ENCODE measurements at places on chromosomes 6 and 20.

GRCh38 chr6:169380493-169380892 is 126.8 kb upstream of the THBS2 start:
- no peaks in the 10 kb centered on the region for H3K27me3 ChIP-seq
- H3K4me3 ChIP-seq = no peak overlapping the region
- H3K4me1 ChIP-seq = no peaks in the 10 kb centered on the region
- H3K36me3 ChIP-seq = no peaks in the 10 kb centered on the region

DNA sequence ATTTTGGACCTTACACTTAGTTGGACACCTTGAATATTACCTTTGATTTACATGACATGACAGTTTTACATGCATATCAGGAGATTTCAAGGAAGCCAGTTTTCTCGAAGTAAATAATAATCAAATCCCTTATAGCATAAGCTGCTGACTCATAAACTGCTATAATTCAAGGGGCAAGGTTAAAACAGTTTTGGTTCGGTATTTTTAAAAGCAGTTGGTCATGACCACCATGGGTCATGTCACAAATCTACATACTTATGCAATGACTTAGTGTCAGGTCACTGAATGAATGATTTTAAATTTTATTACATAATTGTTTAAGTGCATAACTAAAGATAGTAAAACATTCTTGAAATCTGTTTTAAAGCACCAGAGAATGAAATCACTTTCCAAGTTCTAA is 158.0 kb downstream of the DST start:
- no peak for DNase-seq
- no peak overlapping the region for H3K27ac ChIP-seq
- no peaks in the 10 kb centered on the region for H3K27me3 ChIP-seq
- H3K36me3 ChIP-seq = no peaks in the 10 kb centered on the region
- H3K4me3 ChIP-seq = no peak overlapping the region

DNA sequence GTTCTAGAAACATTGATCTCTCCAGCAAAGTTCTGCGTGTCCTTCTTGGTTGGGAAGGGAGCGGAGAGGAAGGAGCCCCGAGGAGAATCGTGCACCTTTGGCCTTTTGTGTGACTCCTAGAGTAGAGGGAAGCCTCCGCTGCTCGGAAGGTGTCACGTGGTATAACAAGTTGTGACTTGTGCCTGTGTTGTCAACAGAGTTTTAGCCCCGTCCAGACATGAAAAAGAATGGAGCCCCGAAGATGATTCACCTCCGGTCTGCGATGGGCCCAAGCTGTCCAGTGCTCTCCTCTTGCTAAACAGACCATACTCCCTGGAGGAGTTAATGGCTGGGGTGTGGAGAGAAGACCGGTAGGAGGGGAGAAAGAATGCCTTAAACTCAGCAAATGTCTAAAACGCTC is 7.0 kb downstream of the EYA2 start:
- H3K4me3 ChIP-seq = no peak overlapping the region
- H3K4me1 ChIP-seq = no peaks in the 10 kb centered on the region
- peaks cover 35% of the 10 kb centered on the region for H3K27me3 ChIP-seq
- H3K27ac ChIP-seq = no peak overlapping the region

DNA sequence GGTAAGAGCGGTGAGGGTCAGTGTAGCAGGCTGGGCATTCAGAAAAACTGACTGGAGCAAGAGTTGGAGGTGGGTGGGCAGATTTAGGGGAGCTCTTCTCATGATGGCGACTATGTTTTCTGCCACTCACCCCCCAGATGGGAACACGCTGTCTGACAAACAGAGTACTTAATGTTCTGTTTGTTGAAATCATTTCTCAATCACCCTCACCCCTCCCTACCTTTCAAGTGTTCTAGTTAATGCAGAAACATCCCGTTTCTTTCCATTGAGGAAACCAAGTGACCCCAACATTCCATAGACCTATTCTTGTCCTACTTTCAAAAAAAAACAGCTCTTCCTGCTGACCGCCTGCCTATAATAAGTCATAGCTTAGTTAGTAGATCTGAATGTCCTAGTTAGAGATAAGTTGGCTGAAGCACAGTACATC is 132.5 kb upstream of the NEDD9 start:
- peaks cover 63% of the 10 kb centered on the region for H3K36me3 ChIP-seq
- H3K27me3 ChIP-seq = no peaks in the 10 kb centered on the region
- H3K4me3 ChIP-seq = peak overlapping the region; percentile 62
- no peak for DNase-seq
- peaks cover 81% of the 10 kb centered on the region for H3K4me1 ChIP-seq
- H3K27ac ChIP-seq = peak overlapping the region; percentile 27

GRCh38 chr6:25981568-25982263 is 19.1 kb downstream of the TRIM38 start:
- H3K27ac ChIP-seq = peak overlapping the region; percentile 43
- peaks cover 18% of the 10 kb centered on the region for H3K4me1 ChIP-seq
- peaks cover 71% of the 10 kb centered on the region for H3K36me3 ChIP-seq
- no peak overlapping the region for H3K4me3 ChIP-seq
- DNase-seq = no peak

GRCh38 chr6:159102373-159103160 is 57.8 kb upstream of the TAGAP start:
- H3K36me3 ChIP-seq = no peaks in the 10 kb centered on the region
- peak overlapping the region; percentile 12 for H3K27ac ChIP-seq
- no peaks in the 10 kb centered on the region for H3K27me3 ChIP-seq
- peaks cover 69% of the 10 kb centered on the region for H3K4me1 ChIP-seq
- H3K4me3 ChIP-seq = peak overlapping the region; percentile 3

DNA sequence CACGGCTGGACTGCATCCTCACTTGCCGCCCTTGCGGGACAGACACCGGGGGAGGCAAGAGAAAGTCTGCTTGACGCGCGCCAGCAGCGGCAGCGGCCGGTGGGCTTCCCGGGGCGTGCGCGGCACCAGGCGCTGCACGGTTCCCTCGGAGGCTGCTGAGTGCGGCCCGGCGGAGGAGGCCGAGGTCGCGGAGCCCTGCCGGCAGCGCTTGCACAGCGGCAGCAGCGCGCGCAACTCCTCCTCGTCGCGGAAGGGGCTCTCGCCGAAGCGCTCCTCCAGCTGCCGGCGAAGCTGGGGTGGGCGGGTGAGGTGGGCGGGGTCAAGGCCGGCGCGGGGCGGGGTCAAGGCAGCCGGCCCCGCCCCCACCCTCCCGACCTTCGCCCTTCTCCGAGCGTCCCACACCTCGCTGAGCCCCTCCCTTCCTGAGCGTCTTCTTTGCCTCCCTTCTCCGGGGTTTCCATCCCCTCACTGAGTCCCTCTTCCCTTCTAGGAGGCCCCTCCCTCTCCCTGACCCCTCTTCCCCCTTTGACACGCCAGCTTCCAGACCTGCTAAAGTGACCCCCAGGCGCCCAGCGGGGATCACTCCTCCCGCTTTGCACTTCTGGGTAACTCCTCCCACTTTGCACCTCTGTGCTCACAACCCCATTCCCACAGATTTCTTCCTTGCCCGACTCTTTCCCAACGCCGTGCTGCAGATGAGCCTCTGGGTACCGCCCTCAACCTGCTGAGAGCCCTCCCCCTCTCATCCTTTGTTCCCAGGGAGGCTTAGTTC is 8.8 kb downstream of the DUSP15 start:
- H3K4me3 ChIP-seq = peak overlapping the region; percentile 60
- peak; percentile 89 for DNase-seq
- H3K27me3 ChIP-seq = peaks cover 40% of the 10 kb centered on the region
- H3K27ac ChIP-seq = no peak overlapping the region
- H3K4me1 ChIP-seq = peaks cover 11% of the 10 kb centered on the region
- no peaks in the 10 kb centered on the region for H3K36me3 ChIP-seq

GRCh38 chr6:44133003-44133931 is 5.9 kb downstream of the TMEM63B start:
- no peaks in the 10 kb centered on the region for H3K27me3 ChIP-seq
- H3K4me1 ChIP-seq = peaks cover 16% of the 10 kb centered on the region
- H3K36me3 ChIP-seq = peaks cover 5% of the 10 kb centered on the region

DNA sequence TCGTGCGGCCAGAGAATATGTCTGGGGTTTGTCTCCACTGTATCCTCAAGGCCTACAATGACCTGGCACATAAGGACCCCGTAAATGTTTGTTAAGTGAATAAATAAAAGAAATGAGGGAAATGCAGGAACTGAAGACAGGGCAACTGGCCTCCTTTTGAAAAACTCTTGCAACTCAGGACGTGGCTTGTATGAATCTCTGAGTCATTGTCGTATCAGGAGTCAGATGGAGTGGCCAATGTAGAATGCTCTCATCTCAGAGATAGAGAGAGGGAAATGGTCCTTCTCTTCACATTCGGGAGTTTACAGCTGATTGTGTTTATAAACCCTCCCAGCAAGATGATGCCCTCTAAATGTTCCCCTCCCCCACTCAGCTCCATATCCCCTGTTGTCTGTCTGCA is 57.1 kb downstream of the UST start:
- H3K36me3 ChIP-seq = no peaks in the 10 kb centered on the region
- no peak for DNase-seq

DNA sequence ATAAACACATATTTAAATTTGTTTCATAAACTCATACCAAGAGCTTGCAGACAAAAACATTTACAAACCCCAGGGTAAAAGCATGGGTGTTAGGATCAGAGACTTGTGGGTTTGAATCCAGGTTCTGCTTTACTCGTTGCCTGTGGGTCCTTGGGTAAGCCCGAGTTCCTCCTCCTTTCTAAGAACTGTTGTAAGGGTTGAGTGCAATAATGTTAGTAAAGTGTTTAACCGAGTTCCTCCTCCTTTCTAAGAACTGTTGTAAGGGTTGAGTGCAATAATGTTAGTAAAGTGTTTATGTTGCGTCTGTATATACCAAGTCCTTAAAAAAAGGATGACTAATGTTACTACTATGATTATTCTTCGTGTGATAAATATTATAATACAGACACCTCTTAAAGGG is 18.7 kb downstream of the CCDC170 start:
- no peak overlapping the region for H3K4me3 ChIP-seq
- H3K4me1 ChIP-seq = no peaks in the 10 kb centered on the region
- no peak overlapping the region for H3K27ac ChIP-seq
- H3K36me3 ChIP-seq = no peaks in the 10 kb centered on the region
- DNase-seq = no peak
- peaks cover 3% of the 10 kb centered on the region for H3K27me3 ChIP-seq

GRCh38 chr6:128918886-128919285 is 35.9 kb downstream of the LAMA2 start:
- no peak overlapping the region for H3K27ac ChIP-seq
- H3K27me3 ChIP-seq = no peaks in the 10 kb centered on the region
- no peak for DNase-seq
- H3K36me3 ChIP-seq = no peaks in the 10 kb centered on the region

GRCh38 chr6:18349386-18349785 is 37.8 kb upstream of the RNF144B start:
- H3K27me3 ChIP-seq = peaks cover 6% of the 10 kb centered on the region
- H3K4me3 ChIP-seq = no peak overlapping the region
- no peak overlapping the region for H3K27ac ChIP-seq
- no peaks in the 10 kb centered on the region for H3K36me3 ChIP-seq
- DNase-seq = no peak
- H3K4me1 ChIP-seq = no peaks in the 10 kb centered on the region

- H3K36me3 ChIP-seq = no peaks in the 10 kb centered on the region
- no peaks in the 10 kb centered on the region for H3K4me1 ChIP-seq
- no peak overlapping the region for H3K4me3 ChIP-seq
- no peak overlapping the region for H3K27ac ChIP-seq
- no peak for DNase-seq
These were observed 173.1 kb upstream of the SSTR4 start for GRCh38 chr20:22861990-22862389.

DNA sequence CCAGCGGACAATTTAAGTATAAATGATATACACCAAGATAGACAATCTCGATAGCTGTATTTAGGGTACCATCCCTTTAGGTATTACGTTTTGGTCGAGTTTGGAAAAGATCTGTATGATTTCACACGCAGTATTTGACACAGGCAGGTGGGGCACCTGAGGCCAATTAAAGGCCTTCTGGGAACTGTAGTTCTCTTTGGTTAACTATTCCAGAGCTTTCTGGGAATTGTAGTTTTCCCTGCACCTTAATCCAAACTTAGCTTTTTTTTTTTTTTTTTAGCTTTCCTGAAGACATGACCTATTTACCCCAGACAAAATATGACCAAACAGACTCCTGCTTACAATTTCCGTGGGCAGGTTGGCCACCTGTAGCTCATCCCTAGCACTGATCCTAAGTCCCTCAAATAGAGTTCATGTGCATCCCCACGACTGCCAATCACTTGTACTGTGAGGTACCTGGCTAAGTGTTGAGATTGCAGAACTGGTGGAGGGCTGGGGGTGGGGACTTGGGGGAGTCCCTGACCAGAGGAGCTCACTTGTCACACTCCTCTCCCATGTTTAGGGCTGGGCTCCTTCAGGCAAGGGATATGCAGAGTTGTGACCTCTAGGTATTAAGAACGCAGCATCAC is 999 bp upstream of the EHMT2 start:
- peaks cover 10% of the 10 kb centered on the region for H3K36me3 ChIP-seq
- peak overlapping the region; percentile 97 for H3K4me3 ChIP-seq
- peak overlapping the region; percentile 94 for H3K27ac ChIP-seq
- H3K27me3 ChIP-seq = peaks cover 4% of the 10 kb centered on the region

DNA sequence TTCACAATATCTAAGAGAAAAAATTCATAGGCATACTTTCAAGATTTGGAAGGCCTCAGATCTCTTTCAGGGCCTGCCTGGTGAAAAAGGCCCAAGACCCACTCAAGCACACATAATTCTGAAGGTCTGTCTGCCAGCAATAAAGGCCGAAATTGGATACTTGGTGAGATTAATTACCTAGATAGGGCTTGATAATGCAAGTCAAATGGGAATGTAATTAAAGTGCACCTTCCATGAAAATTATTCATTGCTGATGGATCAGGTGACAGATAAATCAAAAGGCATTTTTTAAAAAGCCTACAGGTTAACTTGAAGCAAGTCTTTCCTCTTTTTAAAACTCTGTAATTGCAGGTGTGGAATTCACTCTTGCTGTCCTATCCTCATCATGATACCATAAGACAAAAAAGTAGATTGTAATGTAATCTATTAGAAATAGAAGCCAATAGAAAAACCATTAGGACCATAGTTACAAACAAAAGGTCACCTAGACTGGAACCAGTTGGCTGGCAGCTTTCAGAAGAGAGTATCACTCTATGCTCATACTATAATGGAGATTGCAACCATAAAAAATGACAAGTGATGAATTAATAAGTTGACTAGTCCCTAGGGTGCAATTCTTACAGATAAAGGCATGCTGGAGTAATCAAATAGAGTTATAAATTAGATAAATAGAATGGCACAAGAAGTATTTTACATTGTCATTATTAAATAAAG is 77.3 kb downstream of the EPHA7 start:
- H3K4me3 ChIP-seq = no peak overlapping the region
- no peaks in the 10 kb centered on the region for H3K36me3 ChIP-seq
- DNase-seq = no peak
- no peak overlapping the region for H3K27ac ChIP-seq
- H3K27me3 ChIP-seq = no peaks in the 10 kb centered on the region
- no peaks in the 10 kb centered on the region for H3K4me1 ChIP-seq

DNA sequence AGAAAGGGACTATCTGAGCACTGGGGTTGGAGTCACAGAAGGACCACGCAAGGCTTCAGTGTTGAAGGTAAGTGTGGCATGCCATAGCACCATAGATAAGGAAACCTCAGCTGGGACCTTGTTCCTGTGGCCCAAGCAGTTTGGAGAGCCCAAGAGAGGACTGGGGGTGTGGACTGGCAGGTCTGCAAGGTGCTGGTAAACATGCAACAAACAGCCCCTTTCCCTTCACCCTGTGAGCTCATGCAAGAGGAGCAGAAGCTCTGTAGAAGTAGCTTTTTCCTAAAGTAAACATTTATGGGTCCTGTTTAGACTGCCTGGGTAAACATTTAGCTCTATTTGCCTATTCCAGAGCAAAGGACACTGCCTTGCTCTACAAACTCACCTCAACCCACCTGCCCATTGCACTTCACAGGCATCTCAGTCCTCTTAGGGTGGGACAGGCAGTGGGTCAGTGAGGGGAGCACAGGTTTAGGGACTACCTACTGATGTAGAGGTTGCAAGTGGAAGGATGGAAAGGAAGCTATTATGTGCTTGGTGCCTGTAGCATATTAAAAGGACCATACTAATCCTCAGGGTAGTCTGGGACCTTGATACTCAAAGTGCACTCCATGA is 12.0 kb downstream of the ZSCAN31 start:
- H3K4me3 ChIP-seq = no peak overlapping the region
- no peak overlapping the region for H3K27ac ChIP-seq
- H3K27me3 ChIP-seq = peaks cover 3% of the 10 kb centered on the region
- no peaks in the 10 kb centered on the region for H3K4me1 ChIP-seq
- peaks cover 10% of the 10 kb centered on the region for H3K36me3 ChIP-seq
- DNase-seq = no peak

Measured in activated CD4-positive, alpha-beta T cell treated with anti-CD3 and anti-CD28 coated beads, Interleukin-2, amount 10 ng/mL, durations not matched to agents 24 days and 14 days (primary cell).